ENCODE measurements at places on chromosomes 11 and 22. TPM values are rescaled to one million over a fixed set of nuclear protein-coding genes. Genes with fewer than 3 reads are reported as not detected.

Gene GPR83
- total RNA-seq = 0.15 TPM

DNA sequence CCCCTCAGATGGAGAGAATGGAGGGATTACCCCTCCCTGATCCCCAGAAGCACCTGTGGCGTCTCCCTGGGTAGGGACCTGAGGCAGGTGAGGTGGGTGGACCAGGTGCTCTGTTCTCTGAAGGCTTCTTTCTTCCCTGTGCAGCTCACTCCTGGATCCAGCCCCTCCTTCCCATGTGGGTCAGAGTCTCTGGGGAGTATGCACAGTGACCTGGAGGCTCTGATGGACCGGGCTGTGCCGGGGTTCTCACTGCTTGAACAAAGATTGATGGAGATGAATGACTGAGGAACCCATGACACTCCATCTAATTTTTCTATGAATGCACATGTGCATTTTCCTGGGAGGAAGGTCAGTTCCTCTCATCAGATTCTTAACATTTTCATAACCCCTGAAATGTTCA lies 78.6 kb upstream of the SHANK2 start:
- DNase-seq = no peak

Gene GVQW3
- total RNA-seq = 4.7 TPM

Gene OR52A1
- total RNA-seq = not detected

Gene SLC15A3
- 2.0 TPM for total RNA-seq

DNA sequence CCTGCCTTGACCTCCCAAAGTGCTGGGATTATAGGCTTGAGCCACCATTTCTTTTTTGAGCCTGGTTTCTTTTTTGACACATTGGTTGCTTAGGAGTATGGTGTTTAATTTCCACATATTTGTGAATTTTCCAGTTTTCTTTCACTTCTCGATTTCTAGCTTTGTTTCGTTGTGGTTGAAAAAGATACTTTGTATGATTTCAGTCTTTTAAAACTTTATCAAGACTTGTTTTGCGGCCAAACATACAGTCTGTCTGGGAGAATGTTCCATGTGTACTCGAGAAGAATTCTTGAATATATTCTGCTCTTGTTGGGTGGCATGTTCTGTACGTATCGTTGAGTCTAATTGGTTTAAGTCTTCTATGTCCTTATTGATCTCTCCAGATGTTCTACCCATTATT lies 20.8 kb downstream of the SHANK3 start:
- no peak for DNase-seq

Gene TRIM34
- 4.6 TPM for total RNA-seq

- DNase-seq = no peak
Observed at GRCh38 chr11:8871171-8871775, 39.7 kb upstream of the AKIP1 start.

Gene SERPING1
- total RNA-seq = not detected

- no peak for DNase-seq
Observed at GRCh38 chr11:94494126-94494680, 419 bp downstream of the ANKRD49 start.

Gene INTS4
- 58.2 TPM for total RNA-seq

GRCh38 chr11:15793043-15793996 lies 563.0 kb downstream of the SOX6 start:
- no peak for DNase-seq

DNA sequence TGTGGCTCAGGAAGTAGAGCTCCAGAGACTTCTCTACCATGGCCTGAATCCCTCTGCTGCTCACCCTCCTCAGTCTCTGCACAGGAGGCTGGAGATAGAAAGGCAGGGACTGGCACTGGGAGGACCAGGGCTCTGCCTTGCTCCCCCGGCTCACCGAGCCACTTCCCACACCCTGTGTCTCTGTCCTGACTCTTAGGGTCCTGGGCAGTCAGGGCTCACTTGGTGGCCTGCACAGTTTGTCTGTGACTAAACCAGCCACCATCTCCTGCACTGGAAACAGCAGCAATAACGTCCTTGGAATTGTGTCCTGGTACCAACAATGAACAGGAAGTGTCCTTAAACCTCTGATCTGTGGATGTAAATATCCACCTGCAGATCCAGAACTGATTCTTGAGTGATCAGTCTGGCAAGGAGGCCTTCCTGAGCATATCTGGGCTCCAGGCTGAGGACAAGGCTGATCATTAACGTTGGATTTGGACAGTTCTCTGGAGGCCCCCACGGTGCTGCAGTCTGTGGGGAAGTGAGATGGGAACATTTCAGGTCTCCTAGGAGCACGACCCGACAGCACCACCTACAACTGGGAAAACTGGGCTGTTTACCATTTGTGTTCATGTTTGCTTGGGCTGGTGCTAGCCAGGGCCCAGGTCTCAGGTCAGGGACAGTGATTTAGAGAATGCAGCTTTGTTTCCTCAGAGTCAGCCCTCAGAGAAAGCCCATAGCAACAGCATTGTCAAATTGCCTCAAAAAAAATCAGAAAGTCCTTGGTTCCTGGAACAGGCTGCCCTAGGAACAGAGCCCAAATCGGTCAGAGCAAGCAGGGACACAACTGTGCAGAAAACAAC lies 82.5 kb downstream of the ZNF280B start:
- no peak for DNase-seq

GRCh38 chr11:93063086-93063485 lies 93.6 kb downstream of the MTNR1B start:
- no peak for DNase-seq

Gene CCDC188
- total RNA-seq = not detected

Gene TRIM29
- total RNA-seq = not detected

Gene ABTB2
- total RNA-seq = 14.1 TPM

Gene KRTAP5-7
- not detected for total RNA-seq

DNA sequence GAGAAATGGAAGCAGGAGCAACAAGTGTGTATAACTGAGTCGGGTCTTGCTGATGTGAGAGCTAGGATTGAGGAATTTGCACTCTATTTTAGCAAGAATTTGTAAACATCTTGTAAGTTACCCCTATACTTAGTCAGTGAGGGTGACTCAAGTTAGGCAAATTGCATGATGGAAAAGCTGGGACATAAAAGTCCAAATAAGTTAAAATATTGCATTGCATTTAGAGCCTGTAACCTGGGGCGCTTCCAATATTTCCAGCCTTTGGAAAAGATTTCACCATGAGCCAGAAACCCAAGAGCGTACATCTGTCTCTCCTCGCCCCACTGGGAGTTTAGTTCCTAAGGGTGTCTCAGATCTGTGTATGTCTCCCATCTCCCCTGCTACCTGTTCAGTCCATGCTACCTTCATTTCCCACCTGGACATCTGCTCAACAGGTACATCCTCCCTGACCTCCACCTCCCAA lies 37.0 kb upstream of the ACCSL start:
- DNase-seq = no peak

DNA sequence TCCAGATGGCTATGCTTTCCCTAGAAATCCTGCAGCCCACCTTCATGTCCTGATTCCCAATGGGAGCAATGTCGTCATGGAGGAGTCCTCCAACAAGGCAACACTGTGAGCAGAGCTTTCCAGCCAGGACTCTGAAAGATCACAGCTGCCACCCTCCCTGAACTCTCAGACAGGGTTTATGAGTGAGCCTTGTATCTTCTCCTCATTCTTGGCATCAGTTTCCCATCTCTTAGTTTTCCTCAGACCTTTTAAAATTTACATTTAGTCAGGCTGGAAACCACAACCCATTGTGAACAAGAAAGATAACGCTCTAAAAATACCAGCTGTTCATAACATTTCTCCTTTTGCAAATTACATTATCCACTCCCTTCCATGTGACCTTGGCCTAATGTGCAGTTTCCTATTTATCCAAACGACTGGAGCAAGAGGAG lies 15.6 kb upstream of the LYVE1 start:
- DNase-seq = no peak

DNA sequence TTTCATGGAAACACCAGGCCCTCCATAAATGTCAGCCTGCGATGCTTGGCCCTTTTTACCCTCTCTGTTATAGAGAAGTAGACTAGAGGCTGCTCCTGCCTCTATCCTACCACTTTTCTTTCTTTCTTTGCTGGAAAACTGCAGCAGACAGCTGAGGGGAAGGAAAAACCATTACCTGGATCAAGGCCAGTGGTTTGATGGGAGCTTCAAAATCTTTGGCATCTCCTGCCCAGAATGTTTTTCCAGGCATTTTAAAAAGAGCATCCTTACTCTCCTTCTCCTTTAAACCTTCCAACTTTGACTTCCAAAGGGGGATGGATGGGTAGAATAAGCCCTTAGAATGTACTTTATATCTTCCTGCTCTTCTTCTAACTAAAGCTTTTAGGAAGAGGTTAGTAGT lies 44.9 kb downstream of the EXT2 start:
- DNase-seq = no peak

- DNase-seq = no peak
Observed at GRCh38 chr11:92753161-92753560, 216.3 kb upstream of the MTNR1B start.

Gene PANX3
- total RNA-seq = not detected

- DNase-seq = no peak
Observed at GRCh38 chr11:58744988-58745704, 13.4 kb upstream of the GLYAT start.
